NCI-H1105 (cell line): ENCODE measurements at places on chromosomes 3 and 15.

- DNase-seq: no peak
These were observed 74.9 kb downstream of the DAPK2 start for GRCh38 chr15:63971427-63971805.

DNA sequence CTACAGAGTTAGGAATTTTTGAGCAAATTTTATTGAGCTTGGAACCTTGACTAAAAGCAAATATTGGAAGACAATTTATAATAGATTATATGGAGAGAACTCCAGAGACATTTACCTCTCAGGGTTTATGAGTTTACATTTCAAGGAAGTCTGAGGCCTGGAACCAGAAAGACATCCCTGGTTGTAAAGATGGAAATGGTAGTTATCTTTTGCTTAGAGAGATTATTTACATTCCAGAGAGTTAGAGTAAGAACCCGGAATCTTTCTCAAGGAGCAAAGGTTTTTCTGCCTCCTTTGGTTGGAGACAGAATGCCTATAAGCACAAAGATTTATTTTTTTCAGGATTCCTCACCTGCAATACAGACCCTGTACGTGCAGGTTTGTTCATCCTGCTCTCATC lies 458.1 kb downstream of the TBL1XR1 start:
- DNase-seq: no peak

DNA sequence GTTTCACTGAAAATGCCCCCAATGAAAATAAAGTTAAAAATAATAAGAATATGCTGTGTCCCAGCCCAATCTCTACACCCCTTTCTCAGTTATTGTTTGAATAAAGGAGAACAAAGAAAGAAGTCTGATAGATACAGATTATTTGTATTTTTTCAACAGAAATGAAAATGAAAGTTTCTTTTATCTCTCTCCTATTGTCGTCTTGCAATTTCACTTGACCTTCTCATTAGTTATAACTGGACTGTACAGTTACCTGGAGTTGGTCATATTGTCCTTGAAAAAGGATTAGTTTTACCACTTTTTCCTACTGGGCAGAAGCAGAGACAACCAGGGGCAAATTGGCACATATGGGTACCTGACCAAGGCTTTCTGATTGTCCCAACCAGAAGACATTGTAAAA lies 440.0 kb downstream of the PDCD6IP start:
- DNase-seq: no peak

GRCh38 chr3:45617430-45618080 lies 23.0 kb downstream of the LIMD1 start:
- no peak for DNase-seq

GRCh38 chr3:168030577-168030976 lies 65.1 kb downstream of the GOLIM4 start:
- peak; percentile 60 for DNase-seq

GRCh38 chr3:10758304-10759037 lies 57.6 kb upstream of the SLC6A11 start:
- no peak for DNase-seq

GRCh38 chr3:11088831-11089230 lies 65.5 kb upstream of the HRH1 start:
- no peak for DNase-seq

DNA sequence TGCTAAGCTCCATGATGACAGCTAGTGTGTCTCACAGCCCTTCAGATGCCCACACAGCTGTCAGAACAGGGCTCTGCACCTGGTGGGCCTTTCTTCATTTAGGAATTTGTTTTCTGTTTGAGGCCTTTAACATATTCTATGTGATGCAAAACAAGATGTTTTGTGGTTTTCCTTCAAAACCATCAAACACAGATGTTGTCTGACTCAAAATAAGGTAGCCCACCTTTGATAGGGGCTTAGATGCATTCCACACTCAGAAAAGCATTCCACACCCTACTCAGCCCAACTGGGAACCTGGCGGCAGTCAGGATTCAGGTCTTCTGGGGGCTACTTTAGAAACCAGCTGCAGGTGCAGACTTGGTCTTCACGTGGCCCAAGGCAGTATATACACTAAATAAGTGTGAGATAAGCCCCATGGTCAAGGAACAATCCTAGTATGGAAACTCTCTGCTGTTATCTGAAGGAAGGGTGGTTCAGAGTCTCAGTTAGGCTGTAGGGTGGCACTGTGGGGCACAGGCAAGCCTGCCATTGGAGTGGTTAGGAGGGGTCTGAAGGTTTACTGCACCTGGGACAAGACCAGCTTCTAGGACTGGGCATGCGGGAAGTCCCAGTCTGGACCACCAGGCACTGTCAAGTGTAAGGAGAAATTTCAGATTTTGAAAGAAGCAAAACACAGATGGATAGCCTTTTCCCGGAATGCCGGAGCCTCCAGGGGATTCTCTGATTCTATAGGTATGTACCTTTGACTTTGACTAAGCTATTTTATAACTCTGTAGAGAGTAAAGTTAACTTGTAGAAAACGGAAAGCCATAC lies 20.1 kb downstream of the LRRC2 start:
- DNase-seq: no peak

DNA sequence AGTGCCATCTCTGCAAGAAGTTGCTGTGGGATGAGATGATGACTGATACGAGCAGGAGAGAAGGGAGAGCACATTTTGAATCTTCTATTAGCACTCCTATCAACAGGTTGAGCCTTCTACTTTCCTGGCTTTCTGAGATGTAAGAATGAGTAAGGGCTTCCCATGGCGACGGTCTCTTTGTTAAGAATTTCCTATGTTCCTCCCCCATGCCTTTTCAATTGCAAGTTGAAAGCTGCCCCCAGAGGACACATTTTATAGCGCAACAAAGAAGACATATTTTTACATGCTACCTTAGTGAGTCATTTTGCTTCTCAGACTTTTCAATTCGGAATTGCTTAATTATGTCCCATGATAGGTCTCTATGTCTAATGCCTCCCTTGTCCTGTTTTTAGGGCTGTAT lies 71.3 kb upstream of the LRTM1 start:
- DNase-seq: no peak

GRCh38 chr15:60572541-60573421 lies 93.8 kb upstream of the ICE2 start:
- peak; percentile 87 for DNase-seq

GRCh38 chr3:52176951-52177700 lies 20.8 kb upstream of the ALAS1 start:
- DNase-seq: no peak

GRCh38 chr3:59084583-59084982 lies 34.8 kb upstream of the CFAP20DC start:
- no peak for DNase-seq
